ENCODE measurements at places on chromosomes 3 and 15. TPM values are rescaled to one million over a fixed set of nuclear protein-coding genes. Genes with fewer than 3 reads are reported as not detected.

ANKRD34C gene
- not detected for total RNA-seq

FBLN2 gene
- 0.11 TPM for total RNA-seq

DNA sequence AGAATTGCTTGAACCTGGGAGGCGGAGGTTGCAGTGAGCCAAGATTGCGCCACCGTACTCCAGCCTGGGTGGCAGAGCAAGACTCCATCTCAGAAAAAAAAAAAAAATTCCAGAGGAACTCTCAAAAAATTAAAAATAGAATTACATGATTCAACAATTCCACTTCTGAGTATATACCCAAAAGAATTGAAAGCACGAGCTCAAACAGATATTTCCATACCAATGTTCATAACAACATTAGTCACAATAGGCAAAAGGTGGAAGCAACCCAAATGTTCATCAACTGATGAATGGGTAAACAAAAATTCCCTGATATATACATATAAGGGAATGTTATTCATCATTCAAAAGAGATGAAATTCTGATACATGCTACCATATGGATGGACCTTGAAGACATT is 16.9 kb upstream of the MORF4L1 start:
- H3K36me3 ChIP-seq: no peaks in the 10 kb centered on the region
- no peaks in the 10 kb centered on the region for H3K27me3 ChIP-seq
- H3K27ac ChIP-seq: no peak overlapping the region

P2RY13 gene
- total RNA-seq: not detected

ABHD10 gene
- total RNA-seq: 18.4 TPM

DNA sequence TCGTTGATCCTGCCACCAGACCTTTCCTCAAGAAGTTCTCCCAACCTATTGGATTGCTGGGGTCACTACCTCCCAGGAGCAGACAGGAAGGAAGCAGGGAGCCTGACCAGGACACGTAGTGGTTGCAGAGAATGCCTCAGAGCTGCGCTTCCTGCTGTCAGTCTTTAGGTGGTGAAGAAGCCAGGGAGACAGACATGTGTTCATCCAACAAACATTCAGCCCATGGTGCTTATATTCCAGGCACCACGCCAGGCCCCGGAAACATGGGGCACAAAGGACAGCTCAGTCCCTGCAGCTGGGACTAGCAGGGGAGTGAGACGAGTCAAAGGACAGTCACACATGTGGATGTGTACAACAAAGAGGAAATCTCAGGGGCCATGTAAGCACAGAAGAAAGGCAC is 26.0 kb upstream of the CORO2B start:
- no peaks in the 10 kb centered on the region for H3K36me3 ChIP-seq
- H3K27ac ChIP-seq: no peak overlapping the region
- no peak for DNase-seq
- H3K27me3 ChIP-seq: no peaks in the 10 kb centered on the region

DNA sequence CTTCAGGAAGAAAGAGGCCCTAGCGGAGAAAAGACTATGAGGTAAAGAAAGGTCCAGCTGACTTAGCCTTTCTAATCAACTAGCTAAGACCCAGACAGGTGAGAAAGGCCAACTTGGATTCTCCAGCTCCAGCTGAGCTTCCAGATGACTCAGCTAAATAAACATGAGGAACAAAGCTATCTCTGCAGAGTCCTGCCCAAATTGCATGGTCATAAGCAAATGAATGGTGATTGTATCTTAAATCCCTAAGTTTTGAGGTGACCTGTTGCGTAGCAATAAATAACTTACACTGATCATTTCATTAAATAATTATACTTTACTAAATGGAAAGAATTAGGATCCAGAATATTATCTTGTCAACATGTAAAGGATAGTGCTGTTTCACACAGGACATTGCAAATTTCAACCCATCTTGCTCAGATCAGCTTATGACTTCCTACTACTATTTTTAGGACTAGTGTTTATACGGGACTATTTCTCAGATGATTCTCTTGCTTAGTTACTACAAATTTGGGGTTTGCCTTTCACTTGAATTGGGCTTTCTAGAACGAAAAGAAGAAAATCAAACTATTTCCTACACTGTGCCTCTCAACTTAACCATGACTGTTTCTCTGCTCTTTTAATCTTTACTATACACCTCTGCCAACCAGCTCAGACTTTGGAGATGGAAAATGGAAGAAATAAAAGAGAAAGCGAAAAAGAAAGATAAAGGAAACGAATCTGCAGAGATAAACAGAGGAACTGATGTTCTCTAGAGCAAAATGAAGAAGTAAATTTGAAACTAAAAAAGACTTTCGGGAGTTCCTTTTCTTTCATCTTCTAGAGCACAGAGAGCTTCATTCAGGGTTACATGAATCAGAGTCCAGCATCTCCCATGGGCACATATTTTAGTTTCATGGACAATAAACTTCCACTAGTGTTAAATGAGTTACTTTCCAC is 6.6 kb upstream of the ADGRG7 start:
- no peaks in the 10 kb centered on the region for H3K36me3 ChIP-seq
- no peaks in the 10 kb centered on the region for H3K27me3 ChIP-seq
- no peak overlapping the region for H3K27ac ChIP-seq
- H3K4me3 ChIP-seq: peak overlapping the region; percentile 28
- no peak for DNase-seq
- H3K4me1 ChIP-seq: no peaks in the 10 kb centered on the region

DNA sequence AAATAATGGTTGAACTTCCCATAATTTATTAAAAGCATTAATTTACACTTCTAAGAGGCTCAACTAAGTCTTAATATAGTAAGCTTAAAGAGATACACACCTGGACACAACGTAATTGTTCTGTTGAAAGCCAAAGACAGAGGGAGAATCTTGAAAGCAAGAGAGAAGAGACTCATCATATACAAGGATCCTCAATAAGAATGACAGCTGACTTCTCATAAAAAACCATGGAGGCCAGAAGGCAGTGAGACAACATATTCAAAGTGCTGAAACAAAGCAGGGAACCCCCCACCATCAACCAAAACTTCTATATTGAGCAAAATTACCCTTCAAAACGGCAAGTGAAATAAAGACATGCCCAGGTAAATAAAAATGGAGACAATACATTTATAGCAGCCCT is 16.6 kb upstream of the GABRG3 start:
- H3K4me1 ChIP-seq: no peaks in the 10 kb centered on the region

GRCh38 chr3:141274411-141275031 is 42.9 kb downstream of the PXYLP1 start:
- H3K27me3 ChIP-seq: no peaks in the 10 kb centered on the region
- no peaks in the 10 kb centered on the region for H3K36me3 ChIP-seq

SLC9C1 gene
- total RNA-seq: not detected

DNA sequence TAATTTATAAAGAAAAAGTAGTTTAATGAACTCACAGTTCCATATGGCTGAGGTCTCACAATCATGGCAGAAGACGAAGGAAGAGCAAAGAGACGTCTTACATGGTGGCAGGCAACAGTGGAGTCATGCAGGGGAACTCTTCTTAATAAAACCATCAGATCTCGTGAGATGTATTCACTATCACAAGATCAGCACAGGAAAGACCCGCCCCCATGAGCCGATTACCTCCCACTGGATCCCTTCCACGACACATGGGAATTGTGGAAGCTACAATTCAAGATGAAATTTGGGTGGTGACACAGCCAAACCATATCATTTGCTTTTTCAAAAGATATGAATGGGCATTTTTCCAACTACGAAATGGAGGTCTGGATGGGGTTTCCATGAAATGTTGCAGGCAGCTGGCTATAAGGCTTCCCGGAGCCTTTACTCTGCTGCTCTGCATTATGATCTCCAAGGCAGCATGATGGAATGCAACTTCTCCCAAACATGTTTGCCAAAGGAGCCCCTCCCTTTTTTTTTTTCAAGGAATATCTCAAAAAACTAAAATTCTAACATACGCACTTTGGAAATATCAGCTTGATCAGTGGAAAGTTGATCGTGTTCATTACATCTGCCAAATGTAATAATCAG is 189.7 kb downstream of the MEX3B start:
- DNase-seq: no peak
- H3K4me3 ChIP-seq: no peak overlapping the region
- no peaks in the 10 kb centered on the region for H3K4me1 ChIP-seq
- no peaks in the 10 kb centered on the region for H3K27me3 ChIP-seq
- no peak overlapping the region for H3K27ac ChIP-seq

VIPR1 gene
- total RNA-seq: 8.0 TPM

GRCh38 chr3:51935886-51936755 is 5.6 kb downstream of the RRP9 start:
- DNase-seq: no peak
- peaks cover 16% of the 10 kb centered on the region for H3K36me3 ChIP-seq
- H3K4me3 ChIP-seq: no peak overlapping the region
- no peak overlapping the region for H3K27ac ChIP-seq
- no peaks in the 10 kb centered on the region for H3K27me3 ChIP-seq

SAMMSON gene
- total RNA-seq: not detected

DNA sequence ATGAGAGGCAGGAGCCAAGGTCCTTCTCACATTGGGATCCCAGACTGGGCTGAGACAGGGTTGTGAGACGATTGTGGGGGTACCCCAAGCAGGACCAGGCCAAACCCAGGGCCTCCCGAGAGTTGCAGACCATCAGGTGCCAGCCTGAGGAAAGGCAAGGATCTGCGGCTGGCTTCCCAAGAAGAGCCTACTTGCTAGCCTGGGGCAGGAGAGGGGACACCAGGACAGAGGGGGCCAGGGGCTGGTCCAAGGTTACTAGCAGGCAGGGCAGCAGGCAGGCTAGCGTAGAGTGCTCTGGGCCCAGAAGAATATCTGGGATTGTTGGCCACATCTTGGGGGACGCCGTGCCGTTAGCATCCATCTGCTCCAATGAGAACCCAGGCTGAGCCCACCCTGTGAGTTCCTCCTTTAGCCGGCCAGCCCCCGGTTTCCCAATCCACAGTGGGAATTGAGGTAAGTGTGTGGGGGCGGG is 546 bp downstream of the CISH start:
- peak overlapping the region; percentile 93 for H3K27ac ChIP-seq
- H3K27me3 ChIP-seq: no peaks in the 10 kb centered on the region
- H3K4me1 ChIP-seq: peaks cover 61% of the 10 kb centered on the region

GOLGA6L22 gene
- not detected for total RNA-seq

GRCh38 chr3:36178018-36178417 is 202.3 kb upstream of the STAC start:
- H3K27me3 ChIP-seq: no peaks in the 10 kb centered on the region
- no peaks in the 10 kb centered on the region for H3K4me1 ChIP-seq
- no peak overlapping the region for H3K27ac ChIP-seq
- no peak overlapping the region for H3K4me3 ChIP-seq
- H3K36me3 ChIP-seq: no peaks in the 10 kb centered on the region

GRCh38 chr15:48433226-48433886 is 102.1 kb downstream of the DUT start:
- DNase-seq: no peak
- no peaks in the 10 kb centered on the region for H3K27me3 ChIP-seq
- H3K4me3 ChIP-seq: no peak overlapping the region
- no peaks in the 10 kb centered on the region for H3K36me3 ChIP-seq
- H3K27ac ChIP-seq: no peak overlapping the region

OCA2 gene
- not detected for total RNA-seq

DNA sequence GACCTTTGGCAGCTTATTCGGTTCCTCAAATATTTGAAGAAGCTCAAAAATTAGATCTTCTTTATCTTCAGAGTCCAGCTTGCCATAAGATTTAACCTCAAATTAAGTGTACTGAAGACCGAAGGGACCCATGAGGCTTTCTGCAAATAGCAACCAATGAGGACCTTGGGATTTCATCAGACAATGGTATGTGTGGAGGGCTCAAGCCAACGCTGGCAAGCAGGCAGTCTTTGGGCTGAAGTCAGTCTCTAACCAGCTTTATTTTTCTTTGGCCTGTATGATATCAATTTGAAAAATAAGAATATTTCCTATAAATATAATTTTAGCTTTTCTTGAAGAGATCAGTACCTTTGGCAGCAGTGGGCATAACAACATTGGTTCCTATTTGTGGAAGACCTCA is 692.7 kb downstream of the MCTP2 start:
- H3K27me3 ChIP-seq: no peaks in the 10 kb centered on the region
- H3K4me1 ChIP-seq: no peaks in the 10 kb centered on the region
- DNase-seq: no peak
- no peak overlapping the region for H3K4me3 ChIP-seq

- H3K27ac ChIP-seq: no peak overlapping the region
- no peak overlapping the region for H3K4me3 ChIP-seq
- no peaks in the 10 kb centered on the region for H3K36me3 ChIP-seq
Measured at GRCh38 chr3:139974809-139975425, 39.9 kb downstream of the CLSTN2 start.

DNA sequence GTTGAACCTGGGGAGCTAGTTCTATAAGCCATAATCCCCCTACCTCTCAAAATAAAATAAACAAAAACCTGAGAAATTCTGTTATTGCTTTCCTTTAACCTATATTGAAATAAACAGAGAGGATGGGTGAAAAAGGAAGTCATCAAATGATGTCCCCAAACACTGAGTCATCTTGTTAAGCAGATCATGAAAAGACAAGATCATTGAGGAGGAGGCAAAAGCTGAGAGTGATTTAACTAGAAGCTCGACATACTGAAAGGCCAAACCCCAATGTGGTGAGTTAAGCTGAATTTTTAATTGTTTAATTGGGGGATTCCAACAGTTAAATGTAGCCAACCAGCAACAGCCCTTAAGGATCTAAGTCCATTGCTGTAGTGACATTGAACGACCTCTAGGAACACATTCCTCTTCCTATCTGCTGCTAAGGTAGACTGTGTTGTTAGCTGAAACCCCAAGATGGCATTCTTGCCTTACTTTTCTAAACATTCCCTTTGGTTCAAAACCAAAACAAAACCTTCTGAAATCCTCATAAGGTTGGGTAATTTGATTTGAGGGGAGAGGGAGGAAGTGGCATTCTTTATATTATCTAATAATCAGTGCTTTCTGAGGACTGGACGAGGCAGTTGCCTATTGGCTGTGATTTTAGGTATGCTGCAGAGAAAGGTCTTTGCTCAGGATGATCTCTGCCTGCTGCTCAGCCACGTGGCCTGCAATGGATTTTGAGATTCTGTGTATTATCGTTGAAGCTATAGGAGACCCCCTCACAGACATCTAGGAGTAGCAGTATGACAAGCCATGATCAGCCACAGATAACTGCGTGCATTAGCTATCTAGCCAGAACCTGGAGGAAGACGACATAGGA is 62.7 kb upstream of the BNIP2 start:
- no peaks in the 10 kb centered on the region for H3K27me3 ChIP-seq
- no peaks in the 10 kb centered on the region for H3K4me1 ChIP-seq
- no peak overlapping the region for H3K27ac ChIP-seq
- no peaks in the 10 kb centered on the region for H3K36me3 ChIP-seq

- no peaks in the 10 kb centered on the region for H3K4me1 ChIP-seq
- no peak overlapping the region for H3K4me3 ChIP-seq
- H3K27me3 ChIP-seq: no peaks in the 10 kb centered on the region
- no peak overlapping the region for H3K27ac ChIP-seq
- no peak for DNase-seq
- no peaks in the 10 kb centered on the region for H3K36me3 ChIP-seq
Measured at GRCh38 chr3:60675424-60675823, 575.8 kb downstream of the FHIT start.

DNA sequence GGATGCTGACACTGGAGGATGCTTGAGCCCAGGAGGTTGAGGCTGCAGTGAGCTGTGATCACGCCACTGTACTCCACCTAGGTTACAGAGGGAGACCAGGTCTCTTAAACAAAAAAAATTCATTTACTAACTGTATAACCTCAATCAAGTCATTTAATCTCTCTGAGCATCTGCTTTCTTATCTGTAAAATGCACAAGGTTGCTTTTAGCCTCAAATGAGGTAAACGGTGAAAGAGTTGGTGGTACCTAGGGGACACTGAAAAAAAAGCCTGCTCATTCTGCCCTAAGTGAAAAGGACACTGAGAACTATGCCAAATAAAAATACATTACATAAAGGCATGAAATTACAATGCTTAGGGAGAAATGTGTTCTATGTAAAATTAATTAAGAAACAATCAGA is 3.4 kb downstream of the PP2D1 start:
- no peak overlapping the region for H3K27ac ChIP-seq
- H3K27me3 ChIP-seq: no peaks in the 10 kb centered on the region
- DNase-seq: no peak
- H3K4me1 ChIP-seq: no peaks in the 10 kb centered on the region

All from naive thymus-derived CD4-positive, alpha-beta T cell (primary cell).